ENCODE measurements at places on chromosomes 5 and 9.

DNA sequence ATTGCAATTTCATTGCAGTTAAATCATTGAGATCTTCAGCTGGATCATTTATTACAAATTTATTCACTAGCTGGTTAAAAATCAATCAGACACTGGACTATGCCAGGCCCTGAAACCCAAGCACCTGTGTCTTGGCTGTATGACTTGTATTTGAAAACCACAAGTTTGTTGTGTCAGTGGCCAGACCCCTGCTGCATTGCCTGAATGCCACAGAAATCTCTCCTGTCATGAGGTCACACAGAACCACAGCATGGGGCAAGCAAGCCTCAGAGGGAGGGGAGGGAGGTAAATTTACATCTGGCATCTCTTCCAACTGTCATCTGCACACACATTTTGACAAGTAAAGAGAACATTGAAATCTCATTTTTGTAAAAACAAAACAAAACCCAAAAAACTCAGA, 90.0 kb downstream of the ARRDC3 start:
- no peak for DNase-seq

DNA sequence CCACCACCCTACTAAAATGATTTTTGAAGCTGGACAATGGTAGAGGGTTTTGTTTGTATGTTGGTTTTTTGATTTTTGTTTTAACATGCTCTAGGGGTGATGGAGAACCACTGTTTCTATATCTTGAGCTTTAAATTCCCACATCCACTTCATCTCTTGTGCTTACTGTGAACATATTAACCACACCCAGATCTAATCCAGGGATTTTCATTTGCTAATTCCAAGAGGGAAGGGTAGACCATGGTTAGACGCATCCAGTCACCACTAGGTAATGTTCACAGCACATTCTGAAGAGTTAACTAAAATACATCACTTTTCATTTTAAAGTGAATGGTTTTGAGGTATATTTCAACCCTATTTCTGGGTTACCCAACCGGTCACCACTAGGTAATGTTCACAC, 36.5 kb upstream of the IQGAP2 start:
- no peak for DNase-seq

DNA sequence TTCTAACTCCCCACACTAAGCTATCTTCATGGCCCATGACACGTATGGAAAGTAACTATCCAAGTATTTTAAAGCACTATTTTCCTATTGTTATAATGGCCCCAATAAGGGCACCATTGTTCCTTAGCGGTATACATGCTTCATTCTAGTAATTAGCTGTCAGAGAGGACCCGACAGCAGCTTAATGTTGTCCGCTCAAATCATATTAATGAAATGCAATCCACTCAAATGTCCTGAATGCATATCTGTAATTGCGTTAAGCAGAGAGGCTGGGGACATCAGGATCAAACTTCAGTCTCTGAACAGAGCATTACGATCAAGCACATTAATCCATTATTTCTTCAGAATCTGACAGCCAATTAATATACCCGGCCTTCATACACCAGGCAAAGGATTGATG, 139.7 kb downstream of the CRB2 start:
- DNase-seq, result no peak

GRCh38 chr5:79840084-79840990, 150.7 kb downstream of the CMYA5 start:
- DNase-seq, result no peak
